ENCODE measurements at places on chromosomes 1 and 21.

GRCh38 chr1:151314137-151314875 lies 12.9 kb downstream of the PI4KB start:
- DNase-seq: no peak

DNA sequence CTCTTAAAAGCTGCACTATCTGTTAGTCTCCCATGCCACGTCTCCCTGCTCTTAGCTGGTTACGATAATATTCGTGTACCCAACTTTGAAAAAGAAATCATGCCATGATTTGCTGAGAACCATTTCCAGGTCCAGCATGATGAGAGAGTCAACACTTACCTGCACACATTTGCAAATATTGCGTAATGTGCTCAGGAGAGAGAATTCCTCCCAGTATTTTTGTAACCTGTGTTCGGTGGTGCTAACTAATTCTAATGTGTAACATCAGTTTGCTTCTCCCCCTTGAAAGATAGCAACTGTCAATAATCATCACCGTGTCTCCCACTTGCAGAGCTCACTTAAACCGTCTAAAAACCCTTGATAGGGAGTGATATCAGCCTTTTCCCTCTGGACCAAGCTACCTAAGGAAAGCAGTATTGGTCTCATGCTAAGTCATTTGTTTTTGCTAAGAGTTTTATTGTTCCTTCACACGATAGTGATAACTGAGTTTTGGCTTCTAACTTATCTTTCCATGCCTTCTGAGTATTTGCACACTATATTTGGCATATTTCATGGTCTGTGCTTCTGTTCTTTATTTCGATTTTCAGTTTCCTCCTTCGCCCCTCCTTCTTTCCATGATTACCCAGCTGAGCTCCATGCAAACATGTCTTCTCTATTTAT lies 61.1 kb upstream of the IRF2BP2 start:
- DNase-seq: no peak

DNA sequence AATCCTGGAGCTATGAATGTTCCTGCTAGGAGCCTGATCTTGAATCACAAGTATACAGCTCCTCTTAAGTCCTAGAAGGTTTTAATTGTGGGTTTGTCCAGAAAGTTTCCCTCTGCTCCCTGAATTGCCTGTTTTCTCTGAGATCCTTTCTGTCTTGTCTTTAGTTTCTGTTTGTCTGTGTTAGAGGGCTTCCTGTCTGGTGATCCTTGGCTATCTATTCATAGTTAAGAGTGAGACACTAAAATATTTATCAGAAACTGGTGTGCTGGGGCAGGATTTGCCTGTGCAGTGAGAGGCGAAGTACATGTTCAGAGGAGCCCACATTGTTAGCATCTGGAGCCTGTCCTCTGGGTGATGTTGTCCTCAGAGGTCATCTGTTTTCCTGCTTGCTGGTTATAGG lies 45.4 kb downstream of the ETS2 start:
- DNase-seq: no peak

GRCh38 chr1:206581571-206581981 lies 30.7 kb downstream of the EIF2D start:
- no peak for DNase-seq

DNA sequence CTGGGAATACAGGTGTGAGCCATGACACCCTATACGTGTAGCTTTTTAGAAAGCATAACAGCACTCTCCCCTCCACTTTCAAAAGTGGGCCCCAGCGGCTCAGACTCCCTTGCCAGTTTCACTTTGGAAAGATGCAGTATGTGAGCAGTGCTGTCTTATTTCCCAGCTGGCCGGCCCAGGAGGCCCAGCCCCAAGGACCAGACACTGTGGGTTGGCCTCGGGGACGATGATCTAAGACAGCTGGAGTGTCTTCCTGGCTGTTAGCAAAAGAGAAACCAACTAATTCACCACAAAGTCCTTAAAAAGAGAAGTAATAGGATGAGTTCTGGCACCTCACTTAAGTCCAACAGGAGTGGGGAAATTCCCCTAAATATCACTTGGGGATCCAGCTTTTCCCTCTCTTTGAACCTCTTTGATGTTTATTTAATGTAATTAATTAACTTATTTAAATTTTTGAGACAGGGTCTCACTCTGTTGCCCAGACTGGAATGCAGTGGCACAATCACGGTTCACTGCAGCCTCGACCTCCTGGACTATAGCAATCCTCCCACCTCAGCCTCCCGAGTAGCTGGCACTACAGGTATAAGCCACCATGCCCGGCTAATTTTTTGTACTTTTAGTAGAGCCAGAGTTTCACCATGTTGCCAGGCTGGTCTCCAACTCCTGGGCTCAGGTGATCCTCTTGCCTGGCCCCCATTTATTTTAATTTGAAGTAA lies 17.6 kb upstream of the CLIC4 start:
- peak; percentile 71 for DNase-seq

DNA sequence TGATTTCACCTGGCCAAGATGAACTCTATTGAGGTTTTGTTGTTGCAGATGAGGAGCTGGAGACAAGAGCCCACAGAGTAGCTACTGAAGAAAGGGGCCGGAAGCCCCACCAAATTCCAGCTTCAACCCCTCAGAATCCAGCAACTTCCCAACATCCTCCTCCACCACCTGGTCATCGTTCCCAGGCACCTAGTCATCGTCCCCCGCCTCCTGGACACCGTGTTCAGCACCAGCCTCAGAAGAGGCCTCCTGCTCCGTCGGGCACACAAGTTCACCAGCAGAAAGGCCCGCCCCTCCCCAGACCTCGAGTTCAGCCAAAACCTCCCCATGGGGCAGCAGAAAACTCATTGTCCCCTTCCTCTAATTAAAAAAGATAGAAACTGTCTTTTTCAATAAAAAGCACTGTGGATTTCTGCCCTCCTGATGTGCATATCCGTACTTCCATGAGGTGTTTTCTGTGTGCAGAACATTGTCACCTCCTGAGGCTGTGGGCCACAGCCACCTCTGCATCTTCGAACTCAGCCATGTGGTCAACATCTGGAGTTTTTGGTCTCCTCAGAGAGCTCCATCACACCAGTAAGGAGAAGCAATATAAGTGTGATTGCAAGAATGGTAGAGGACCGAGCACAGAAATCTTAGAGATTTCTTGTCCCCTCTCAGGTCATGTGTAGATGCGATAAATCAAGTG lies 14.3 kb downstream of the CD2 start:
- no peak for DNase-seq

DNA sequence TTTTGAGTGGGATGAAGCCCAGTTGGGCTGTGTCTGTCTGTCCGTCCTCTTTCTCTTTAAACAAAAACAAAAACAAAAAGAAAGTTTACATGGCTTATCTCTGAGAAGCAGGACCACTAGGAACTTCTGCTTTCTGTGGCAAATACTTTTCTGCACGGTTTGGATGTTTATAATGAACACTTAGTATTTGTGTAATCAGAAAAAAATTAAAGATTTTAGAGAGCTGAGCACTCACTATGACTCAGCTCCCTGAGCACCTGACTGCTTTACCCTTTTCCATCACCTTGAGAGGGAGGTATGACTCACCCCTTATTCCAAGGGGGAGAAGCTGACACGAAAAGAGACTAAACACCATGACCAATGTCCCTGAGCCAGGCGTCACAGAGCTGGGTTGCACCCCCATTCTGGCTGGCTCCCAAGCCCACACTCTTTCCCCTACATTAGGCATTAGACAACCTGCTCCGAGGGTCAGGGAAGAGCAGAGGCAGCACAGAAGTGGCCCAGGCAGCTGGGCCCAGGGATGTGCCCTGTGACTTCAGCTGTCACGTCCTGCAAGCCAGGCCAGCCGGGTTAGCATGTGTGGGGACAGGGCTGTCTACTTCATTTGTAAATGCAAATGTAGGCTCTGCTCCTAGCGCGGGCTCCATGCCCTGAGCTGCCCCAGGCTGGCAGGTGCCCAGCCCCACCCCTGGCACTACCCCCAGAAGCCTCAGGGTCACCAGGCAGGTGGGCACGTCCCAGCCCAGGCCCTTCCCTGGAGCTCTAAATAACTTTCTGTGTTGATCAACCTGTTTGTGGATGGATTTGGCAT lies 30.4 kb downstream of the RAP1GAP start:
- no peak for DNase-seq

DNA sequence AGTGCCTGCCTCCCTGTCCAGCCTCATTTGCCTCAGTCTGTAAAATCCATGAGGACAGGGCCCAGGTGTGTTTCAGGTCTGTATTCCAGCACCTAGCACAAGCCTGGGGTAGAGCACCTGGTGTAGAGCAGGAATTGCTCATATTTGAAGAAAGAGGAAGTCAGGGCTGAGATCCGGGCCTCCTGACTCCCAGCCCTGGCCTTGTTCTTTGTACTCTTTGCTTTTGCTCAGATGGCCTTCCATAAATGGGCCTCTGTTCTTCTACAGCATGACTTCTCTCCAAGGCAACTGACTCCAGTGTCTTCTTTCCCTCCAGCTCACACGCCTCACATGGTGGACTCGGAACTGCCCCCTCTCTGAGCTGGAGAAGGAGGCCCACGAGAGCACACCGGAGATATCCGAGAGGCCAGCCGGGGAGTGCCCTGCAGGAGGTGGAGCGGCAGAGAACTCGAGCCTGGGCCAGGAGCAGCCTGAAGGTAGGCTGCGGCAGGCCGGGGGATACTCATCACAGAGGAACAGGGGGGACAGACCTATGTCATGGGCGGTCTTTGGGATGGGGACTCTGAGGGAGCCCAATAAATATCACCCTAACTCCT lies 19.7 kb downstream of the SLC5A9 start:
- DNase-seq: no peak

- no peak for DNase-seq
Observed at GRCh38 chr1:200874694-200875093, 1.9 kb downstream of the GPR25 start.

GRCh38 chr1:43914576-43915525 lies 18.8 kb upstream of the ARTN start:
- DNase-seq: no peak

- DNase-seq: peak; percentile 74
Observed at GRCh38 chr1:209607102-209607794, 23.7 kb downstream of the CAMK1G start.

All from GM10248 (cell line).